Umbilical cord (tissue), 2 donors: ENCODE measurements at places on chromosomes 5 and 9.

- no peak for DNase-seq
These were observed 7.4 kb downstream of the KLF9 start for GRCh38 chr9:70407081-70407503.

DNA sequence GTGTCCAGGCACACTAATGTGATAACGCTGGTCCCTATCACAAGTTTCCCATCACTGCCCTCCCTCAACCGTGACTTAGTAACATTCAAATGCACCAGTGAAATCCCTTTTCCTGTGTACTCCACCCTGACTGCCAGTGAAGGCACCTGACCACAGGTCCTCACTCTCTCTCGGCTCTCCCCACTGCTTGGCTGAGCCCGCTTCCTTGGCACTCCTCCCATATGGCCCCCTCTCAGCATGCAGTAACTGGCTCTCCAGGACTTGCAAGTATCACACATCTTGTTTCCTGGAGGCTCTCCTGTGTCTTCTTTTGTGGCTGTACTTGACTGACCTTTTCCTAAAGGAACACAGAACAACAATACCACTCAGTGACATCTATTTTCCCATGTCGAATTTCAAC, 292.0 kb upstream of the ZNF608 start:
- no peak for DNase-seq

DNA sequence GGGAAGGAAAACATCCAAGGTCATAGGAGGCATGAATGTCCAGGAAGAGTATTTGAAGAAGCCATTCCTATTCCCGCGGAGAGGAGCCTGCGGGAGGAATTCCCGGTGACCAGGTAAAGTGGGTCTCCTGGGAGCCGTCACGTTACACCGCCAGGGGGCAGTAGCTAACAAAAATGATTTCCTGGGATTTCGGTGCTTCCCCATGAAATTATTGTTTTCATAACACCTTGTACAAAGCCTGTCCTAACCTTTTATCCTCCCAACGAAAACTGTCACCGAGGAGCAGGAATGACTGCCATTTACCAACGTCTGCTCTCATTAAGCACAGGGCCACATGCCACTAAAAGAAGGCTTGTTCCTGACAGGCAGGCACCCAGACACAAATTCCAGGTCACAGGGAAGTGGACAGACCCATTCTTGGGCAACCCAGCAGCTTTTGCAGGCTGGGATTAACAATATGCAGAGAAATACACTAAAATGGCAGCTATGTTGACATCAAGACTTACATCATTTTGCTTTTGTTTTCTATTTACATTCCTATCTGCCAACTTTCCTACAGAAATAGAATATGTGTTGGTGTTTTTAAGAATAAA, 41.2 kb upstream of the CTSL start:
- peak; percentile 36 for DNase-seq

DNA sequence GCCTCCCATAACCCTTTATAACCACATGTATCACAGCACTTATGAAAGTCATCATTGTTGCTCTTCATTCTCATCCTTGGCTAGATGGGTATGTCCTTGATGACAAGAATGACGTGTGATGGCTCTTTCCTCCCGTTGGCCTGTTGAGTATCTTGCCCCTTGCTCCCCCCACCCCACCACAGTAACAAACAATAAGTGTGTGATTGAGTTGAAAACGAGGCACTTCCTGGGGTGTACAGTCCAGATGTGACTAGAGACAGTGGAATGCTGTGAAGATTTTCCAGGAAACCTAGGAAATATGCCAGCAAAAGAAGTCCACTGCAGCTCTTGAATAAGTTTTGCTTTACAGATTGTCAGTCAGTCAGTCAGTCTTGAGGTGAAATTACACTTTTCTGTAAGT, 262.5 kb downstream of the ELAVL2 start:
- DNase-seq, result peak; percentile 71

- DNase-seq, result no peak
These were observed 29.3 kb downstream of the TUT7 start for GRCh38 chr9:86324901-86325300.

GRCh38 chr5:158164296-158165047, 305.5 kb upstream of the CLINT1 start:
- DNase-seq, result no peak

GRCh38 chr5:133523013-133523658, 89.2 kb downstream of the FSTL4 start:
- no peak for DNase-seq

- DNase-seq, result no peak
These were observed 177.8 kb downstream of the SNX18 start for GRCh38 chr5:54695198-54695966.

GRCh38 chr5:30994176-30994575, 199.3 kb upstream of the CDH6 start:
- DNase-seq, result no peak

DNA sequence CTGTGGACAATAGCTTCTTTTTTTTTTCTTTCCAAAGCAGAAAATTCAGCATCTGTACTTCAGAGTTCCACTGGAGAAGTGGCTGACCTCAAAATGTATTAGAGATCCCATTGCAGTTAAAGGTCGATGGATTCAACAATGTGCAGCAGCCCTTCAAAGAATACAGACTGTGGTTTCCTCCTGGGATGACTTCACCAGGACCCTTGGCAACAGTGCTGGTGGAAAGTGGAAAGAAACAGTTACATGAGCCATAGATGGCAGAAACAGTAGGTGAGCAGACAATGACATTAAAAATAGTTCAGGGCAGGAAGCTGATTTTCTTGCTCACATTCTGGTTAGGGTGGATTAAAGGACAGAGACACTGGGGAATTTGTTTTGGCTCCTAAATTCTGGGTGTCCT, 62.4 kb downstream of the SLC28A3 start:
- DNase-seq, result no peak

DNA sequence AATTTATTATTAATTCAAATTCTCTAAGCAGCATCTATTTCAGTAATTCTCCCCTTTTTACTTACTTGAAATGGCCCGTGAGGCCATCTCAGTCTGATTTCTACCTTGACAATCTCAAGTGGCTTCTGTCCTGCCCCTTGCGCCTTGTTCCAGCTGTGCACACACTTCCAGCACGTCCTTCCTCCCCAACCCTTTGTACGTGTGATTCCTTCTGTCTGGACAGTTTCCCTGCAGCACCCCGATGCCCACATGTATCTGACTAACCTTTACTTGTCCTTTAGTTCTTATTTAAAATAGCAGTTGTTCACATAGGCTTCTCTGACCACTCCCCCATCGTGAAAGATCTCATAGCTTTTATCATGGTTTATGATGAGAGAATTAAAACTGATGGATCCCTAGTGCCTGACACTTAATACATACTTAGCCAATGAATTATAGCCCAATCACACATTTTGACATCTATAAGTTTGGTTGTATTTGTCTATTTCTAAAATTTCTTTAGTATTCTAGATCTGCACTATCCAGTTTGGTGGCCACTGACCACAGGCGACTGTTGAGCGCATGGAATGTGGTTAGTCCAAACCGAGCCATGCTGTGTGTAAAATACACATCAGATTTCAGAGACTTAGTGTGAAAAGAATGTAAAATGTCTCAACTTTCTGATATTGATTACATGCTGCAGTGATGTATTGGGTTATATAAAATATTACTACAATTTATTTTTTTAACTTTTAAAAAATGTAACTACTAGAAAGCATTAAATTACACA, 14.3 kb downstream of the ZBTB34 start:
- no peak for DNase-seq

DNA sequence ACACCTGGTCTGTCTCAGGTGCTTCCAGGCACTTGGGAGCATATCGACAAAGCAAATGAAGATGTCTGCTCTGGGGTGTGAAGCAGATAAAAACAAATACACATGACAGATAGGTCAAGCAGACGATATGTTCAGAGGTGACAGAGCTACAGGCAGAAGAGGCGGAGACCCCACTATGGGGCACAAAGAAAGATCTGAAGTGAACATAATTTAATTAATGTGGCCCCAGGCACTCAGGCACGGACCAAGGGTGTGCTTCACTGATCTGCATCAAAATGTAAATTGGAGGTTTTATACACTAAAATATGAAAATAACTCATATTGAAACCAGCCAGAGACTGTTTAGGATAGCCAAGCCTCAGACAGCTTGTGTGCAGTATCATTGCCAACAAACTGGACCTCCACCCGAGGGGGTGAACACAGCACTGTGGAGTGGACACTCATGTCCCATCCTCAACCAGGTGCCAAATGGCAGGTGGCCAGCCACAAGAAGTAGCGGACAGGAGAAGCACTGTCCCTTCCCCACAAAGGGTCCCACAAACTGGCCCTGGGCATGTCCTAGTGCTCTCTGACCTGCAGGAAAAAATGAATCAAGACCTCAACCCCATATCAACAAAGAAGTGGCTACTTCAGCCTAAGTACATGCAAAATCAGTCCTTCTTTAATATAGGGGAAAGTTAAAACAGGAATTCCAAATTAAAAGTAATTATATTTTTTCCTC, 29.2 kb downstream of the ROR2 start:
- DNase-seq, result no peak

DNA sequence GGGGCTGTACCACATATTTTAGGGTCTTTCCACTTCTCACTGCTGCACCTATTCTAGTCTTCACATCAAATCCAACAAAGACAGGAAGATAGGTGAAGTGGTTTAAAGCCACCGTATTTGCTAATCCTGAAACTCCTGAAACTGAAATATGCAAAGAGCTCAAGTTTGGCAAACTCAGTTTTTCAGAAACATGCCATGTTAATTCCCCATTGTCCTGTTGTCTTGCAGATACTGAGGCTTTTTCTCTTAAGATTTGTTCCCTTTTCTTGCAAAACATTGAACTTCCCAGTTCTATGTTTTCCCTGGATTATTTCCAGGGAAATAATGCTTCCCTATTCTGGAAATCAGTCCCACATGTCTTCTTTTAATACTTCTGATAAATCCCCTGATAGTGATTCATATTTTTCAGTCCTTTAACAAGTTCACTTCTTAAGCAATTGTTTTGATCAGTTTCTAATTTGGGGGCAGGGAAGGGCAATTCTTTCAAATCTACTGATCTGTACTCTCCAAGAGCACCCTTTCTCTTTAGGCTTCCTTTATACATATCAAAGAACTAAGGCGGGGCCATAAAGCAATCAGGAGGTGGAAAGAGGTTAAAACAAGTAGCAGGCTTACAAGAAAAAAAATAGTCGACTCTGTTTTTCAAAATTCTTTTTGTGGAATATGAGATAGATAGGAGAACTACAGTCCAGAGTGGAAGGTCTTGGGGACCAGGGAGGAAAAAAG, 648.5 kb downstream of the BNC2 start:
- no peak for DNase-seq

DNA sequence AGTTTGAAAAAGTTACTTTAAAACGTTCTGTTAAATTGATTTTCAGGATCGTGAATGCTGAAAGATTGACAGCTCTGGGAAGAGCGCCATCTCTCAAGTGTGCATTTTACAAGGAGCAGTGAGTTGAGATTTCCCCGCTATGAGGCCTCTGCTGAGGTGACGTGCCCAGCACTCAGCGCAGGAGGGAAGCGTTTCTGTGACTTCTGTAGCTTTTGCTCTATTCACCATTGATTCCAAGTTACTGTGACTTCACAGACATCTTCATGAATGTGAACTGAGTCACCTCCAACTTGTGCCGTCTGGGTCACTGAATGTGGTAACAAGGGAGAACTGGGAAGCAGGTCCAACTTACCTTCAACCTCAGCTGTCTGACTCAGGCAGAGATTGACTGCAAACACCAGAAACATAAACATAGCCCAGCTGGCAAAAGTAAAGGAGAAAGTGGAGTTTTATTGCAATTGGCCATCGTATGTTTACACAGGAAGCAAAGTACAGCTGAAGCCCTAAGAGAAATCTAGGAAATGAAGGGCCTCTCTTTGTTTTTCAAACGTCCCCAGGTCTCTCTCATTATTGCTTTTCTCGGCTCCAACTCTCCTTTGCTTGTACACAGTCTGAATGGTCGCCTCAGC, 428.8 kb upstream of the CLINT1 start:
- peak; percentile 13 for DNase-seq

DNA sequence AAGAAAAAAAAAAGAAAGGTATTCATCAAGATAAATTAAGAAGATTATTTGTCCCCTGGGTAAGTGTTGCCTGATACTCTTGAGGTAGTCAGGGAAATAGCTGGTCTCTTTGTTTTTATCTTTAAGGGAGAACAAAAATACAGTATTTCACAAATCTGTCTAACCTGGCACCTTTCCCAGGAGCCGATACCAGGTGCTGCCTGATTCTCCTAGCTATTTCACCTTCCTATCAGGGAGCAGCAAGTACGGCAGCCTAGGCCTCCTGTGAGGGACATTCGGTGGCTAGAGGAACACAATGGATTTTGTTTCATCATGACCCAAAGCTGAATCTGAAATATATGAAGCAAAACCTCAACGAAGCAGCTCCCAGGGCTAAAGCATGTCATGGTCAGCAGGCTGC, 86.0 kb downstream of the TARS1 start:
- DNase-seq, result peak; percentile 8

GRCh38 chr9:125183561-125183960, 6.0 kb downstream of the PPP6C start:
- DNase-seq, result no peak

GRCh38 chr9:72312386-72312987, 52.5 kb downstream of the ZFAND5 start:
- DNase-seq, result peak; percentile 72

- peak; percentile 24 for DNase-seq
These were observed 108.2 kb upstream of the MPDZ start for GRCh38 chr9:13387734-13388067.

DNA sequence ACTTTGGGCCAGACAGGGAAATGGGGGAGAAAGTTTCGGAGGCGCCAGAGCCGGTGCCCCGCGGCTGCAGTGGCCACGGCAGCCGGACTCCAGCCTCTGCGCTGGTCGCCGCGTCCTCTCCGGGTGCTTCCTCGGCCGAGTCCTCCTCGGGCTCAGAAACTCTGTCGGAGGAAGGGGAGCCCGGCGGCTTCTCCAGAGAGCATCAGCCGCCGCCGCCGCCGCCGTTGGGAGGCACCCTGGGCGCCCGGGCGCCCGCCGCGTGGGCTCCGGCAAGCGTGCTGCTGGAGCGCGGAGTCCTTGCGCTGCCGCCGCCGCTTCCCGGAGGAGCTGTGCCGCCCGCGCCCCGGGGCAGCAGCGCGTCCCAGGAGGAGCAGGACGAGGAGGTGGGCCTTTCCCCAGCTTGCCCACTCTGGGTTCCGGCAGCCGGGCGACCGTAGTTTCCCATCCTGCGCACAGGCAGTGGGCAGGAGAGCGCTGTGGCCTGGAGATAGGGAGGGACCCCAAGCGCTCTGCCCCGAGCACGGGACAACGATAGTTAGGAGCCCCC, 516 bp downstream of the MAST4 start:
- peak; percentile 36 for DNase-seq
